GM04503 (cell line): ENCODE measurements at places on chromosomes 4 and X.

DNA sequence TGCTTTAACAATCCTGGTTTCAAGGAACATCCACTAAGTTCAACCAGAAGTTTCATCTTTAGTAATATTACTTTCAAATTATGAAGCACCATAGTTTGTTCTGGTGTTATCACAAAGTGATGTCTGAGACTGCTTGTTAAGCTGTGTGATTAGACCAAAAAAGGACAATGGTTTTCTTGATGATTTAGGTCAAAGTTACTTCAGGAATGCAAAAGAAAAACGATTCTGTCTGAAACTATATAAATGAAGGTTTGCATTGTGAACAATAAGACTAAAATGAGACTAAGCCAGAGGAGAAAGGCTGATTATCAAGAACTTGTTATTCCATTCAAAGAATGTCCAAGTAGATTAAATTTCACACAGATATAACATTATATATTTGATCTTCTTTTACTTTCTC lies 122.4 kb upstream of the ETNPPL start:
- DNase-seq, result no peak

- no peak for DNase-seq
Measured at GRCh38 chrX:48785540-48786214, 713 bp upstream of the GATA1 start.

- DNase-seq, result no peak
Measured at GRCh38 chr4:111798840-111799239, 346.4 kb upstream of the FAM241A start.

GRCh38 chr4:2354760-2355159 lies 63.7 kb downstream of the ZFYVE28 start:
- no peak for DNase-seq

DNA sequence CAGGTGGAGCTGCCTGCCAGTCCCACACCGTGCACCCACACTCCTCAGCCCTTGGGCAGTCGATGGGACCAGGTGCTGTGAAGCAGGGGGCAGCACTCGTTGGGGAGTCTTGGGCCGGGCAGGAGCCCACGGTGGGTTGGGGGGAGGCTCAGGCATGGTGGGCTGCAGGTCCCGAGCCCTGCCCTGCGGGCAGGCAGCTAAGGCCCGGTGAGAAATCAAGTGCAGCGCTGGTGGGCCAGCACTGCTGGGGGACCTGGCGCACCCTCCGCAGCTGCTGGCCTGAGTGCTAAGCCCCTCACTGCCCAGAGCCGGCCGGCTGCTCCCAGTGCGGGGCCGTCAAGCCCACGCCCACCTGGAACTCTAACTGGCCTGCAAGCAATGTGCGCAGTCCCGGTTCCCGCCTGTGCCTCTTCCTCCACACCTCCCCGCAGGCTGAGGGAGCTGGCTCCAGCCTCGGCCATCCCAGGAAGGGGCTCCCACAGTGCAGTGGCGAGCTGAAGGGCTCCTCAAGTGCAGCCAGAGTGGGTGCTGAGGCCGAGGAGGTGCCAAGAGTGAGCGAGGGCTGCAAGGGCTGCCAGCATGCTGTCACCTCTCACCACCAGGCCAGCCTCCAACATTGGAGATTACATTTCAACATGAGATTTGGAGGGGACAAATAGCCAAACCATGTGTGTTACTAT lies 197.2 kb downstream of the NPNT start:
- DNase-seq, result no peak

DNA sequence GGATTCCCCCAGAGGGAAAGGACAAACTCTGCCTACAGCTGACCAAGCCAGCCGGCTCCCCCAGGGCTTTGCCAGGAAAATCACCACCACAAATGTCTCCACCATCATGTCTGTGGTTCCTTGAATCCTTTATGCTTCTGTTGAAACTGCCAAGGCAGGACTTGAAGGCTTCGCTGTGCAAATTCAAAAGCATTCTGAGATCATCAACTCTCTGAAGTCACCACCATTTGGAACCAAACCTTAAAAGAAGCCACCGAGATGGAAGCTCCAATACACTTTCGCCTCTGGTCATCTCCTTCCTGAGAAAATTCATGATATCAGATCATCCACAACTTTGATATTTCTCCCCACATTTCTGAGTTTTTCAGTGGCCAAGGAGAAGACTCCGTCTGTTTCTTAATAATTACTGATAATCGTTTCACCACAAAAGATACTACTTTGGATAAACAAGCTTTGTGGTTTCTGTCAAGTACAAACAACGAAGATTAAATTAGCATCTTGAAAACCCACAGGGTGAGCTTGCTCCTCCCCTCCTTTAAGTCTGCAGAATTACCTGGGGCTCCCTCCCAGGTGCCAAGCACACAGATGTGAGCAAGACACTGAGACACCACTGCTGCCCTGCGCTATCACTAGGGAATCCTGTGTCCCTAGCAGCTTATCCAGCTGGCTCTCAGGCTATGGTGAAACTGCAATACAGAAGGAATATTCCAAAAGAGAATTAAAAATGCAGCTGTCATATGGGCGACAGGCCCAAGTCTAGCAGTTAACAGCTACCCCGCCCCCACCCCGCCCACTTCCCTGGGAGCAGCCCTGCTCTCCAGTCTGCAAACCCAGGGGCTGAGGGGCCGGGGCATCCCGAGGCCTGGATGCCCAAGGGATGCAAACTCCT lies 125.0 kb upstream of the TBL1X start:
- no peak for DNase-seq

DNA sequence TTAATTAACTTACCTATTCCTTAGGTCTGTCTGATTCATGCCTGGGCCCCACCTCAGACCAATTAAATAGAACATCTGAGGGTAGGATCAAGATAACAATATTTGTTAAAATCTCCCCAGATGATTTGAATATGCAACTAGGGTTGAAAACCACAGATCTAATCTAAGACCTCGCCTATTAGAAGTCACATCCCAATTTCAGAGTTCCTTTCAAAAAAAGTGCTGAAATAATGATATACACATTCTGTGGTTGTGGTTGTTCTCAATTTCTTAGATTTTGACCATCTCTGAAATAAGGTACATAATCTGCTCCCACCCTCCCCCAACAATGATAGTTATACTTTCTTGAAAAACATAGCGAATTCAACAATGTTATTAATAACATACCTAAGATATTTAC lies 27.7 kb downstream of the NIPAL1 start:
- no peak for DNase-seq

- no peak for DNase-seq
Measured at GRCh38 chr4:139876337-139876941, 210.8 kb downstream of the MGST2 start.
